ENCODE measurements at places on chromosomes 1 and 21. TPM values are rescaled to one million over a fixed set of nuclear protein-coding genes. Genes with fewer than 3 reads are reported as not detected.

Gene CRNN
- total RNA-seq, result not detected

Gene PLA2G2D
- not detected for total RNA-seq

Gene ERICH3
- total RNA-seq, result not detected

Gene HORMAD1
- total RNA-seq, result not detected

Gene OR2T2
- not detected for total RNA-seq

Gene CR1L
- total RNA-seq, result not detected

Gene PRUNE1
- total RNA-seq, result 8.3 TPM

Gene CPLANE2
- total RNA-seq, result 19.1 TPM

Gene TRAF3IP3
- total RNA-seq, result not detected

Gene CFAP107
- total RNA-seq, result not detected

All from smooth muscle cell of the pulmonary artery (primary cell).